ENCODE measurements at places on chromosomes 7 and 10.
A peak's percentile ranks its signal among the peaks of the same experiment; 100 is the strongest.

GRCh38 chr10:34172936-34173533 is 642.1 kb downstream of the PARD3 start:
- DNase-seq = peak; percentile 67

- DNase-seq = peak; percentile 63
Observed at GRCh38 chr10:77391605-77392235, 245.9 kb downstream of the KCNMA1 start.

DNA sequence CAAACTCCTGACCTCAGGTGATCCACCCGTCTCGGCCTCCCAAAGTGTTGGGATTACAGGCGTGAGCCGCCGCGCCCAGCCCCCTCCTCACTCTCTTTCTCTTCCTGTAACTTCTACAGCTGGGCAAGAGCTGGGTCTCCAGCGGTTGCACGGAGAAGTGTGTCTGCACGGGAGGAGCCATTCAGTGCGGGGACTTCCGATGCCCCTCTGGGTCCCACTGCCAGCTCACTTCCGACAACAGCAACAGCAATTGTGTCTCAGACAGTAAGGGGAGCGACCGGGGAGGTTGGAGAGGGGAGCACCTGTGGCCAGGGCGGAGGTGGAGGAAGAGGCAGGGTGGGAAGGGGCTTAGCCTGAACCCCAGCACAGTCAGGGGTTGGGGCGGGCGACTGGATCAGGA is 41.4 kb downstream of the EPHB4 start:
- DNase-seq = no peak

GRCh38 chr7:30135301-30136116 is 723 bp downstream of the MTURN start:
- DNase-seq = peak; percentile 67

DNA sequence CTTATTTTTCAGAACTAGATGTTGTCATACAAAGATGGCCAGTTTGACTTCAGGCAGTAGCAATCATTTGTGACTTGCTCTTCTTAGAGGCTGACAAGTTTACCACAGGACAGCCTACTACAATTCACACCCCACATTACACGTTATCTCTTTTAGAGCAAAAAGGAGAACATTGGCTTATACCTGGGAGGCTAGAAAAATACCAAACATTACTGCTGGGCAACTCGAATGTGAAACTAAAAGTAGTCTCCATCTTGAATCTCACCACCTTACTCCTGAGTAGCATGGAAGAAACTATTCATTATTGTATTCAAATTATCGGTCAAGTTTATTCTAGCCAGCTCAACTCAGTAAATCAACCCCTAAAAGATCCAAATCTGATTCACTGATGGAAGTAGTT is 90.7 kb upstream of the TMEM26 start:
- no peak for DNase-seq

DNA sequence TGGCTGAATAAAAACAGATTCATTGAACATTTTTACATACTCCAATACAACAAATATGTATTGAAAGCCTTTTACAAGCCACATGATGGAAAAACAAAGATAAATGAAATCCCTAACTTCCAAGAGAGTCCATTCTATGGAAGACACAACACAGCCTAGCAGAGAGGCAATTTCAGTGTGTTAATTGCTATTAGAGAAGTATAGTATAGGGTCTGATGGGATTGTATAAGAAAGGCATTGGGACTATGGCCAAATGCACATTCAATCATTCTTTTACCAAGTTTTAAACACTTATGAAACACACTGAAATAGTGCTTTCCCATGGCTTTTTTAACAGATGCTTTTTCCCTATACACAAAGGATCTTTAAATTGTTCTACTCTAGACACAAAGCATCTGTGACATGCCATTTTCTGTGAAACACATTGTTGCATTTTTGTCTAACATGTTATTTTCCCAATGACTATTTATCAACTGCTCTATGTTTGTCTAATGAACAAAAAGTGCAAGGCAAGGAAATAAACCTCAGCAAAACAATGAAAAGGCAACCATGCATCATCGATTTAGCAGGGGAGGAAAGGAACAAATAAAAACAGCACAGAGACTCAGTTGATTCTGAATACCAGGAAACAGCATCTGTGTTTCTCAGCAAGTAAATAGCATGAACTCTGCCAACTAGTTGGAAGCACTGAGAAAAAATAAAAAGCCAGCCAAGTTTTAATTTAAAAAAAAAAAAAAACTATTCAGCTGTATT is 42.4 kb upstream of the PHYHIPL start:
- DNase-seq = no peak
